Anterior cingulate cortex (tissue), 58 donors: ENCODE measurements at places on chromosomes 3 and 15.
A peak's percentile ranks its signal among the peaks of the same experiment; 100 is the strongest.

GRCh38 chr3:152256851-152257562, 11.7 kb upstream of the MBNL1 start:
- no peak for DNase-seq

DNA sequence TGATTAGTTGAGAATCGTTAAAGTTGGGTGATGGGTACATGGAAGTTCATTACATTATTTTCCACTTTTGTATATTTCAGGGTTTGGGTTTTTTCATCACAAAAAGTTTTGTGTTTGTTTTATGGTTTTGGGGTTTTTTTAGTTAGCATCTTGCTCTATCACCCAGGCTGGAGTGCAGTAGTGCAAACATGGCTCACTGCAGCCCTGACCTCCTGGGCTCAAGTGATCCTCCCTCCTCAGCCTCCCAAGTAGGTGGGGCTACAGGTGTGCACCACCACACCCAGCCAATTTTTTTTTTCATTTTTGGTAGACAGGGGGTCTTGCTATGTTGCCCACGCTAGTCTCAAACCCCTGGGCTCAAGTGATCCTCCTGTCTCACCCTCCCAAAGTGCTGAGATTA, 100.1 kb upstream of the CHD2 start:
- no peak for DNase-seq

- DNase-seq: no peak
Measured at GRCh38 chr3:41477399-41478014, 278.2 kb downstream of the CTNNB1 start.

DNA sequence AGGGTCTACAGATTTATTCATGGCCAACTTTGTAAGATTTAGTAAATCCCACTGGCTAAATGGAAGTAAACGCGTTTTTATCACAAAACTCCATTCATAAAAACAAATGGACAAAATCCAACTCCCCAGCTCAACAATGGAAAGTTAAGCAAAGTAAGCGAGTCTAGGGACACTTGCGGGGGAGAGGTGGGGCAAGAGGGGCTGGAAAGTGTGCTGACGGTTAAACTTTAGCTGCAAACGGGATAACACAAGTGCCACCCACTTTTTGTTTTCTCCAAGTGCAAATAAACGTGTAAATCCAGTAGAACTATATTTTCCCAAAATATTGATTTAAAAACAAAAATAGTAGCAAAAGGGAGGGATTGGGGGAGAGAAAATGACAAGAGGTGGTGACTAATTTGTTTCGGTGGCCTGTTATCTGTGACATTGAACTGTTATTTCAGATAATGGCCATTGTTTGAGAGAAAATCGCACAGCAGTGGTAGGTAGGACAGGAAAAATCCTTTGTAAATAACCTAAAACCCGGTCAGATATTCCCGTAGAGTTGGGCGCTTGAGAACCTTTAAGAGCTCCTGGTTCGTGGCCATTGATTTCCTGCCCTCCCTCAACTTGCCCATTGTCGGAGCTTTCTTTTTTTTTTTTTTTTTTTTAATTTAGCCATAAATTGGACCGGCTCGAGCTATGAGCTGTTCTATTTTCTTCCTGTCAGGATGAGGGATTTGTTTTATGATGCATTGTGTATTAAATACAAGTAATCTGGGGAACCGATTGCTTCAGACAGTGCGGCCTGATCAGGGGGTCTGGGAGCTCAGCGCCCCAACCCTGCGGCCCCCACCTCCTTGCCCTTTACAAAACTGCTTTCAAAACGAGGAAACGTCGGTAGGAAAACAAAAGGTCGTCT, 514.8 kb downstream of the MECOM start:
- DNase-seq: no peak

- no peak for DNase-seq
Measured at GRCh38 chr3:150945226-150946032, 27.1 kb downstream of the CLRN1 start.

- DNase-seq: no peak
Measured at GRCh38 chr15:45347033-45347432, 31.3 kb downstream of the GATM start.

DNA sequence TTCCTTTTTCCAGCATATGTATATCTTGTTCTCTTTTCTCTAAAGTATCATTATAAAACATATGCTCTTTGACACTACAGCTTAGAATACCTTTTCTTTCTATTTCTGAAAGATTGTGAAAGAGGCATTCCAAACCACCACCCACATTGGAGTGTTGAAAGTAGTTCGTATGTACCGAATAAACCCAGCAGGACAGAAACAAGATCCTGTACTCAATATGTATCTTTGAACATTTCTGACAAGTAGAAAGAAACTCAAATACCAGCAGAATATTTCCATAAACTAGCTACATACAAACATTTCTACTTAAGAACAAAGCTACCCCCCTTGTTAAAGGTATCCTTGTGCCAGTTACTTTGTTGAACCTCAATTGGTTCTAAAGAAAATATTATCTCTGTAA, 415.3 kb upstream of the ALCAM start:
- no peak for DNase-seq

DNA sequence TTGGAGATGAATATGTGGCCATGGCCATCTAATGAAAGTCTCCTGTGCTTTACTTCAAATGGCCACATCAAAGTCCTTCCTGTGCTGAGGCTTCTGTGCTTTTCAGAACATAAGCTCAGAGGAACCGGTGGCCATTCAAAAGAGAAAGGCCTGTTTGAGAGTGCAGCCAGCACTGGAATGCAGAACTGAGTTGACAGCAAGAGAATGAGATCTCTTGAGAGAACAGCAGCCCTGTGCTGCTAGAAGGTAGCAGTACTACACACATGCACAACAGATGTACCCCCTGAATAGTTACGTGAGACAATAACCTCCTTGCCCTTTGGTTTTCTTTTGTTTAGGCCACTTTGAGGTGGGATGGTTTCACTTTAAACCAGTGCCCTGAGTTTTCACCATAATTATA, 292.5 kb downstream of the PTPRG start:
- DNase-seq: no peak

GRCh38 chr15:73794443-73795133, 41.4 kb upstream of the INSYN1 start:
- DNase-seq: no peak

- no peak for DNase-seq
Measured at GRCh38 chr3:77412021-77412438, 372.1 kb downstream of the ROBO2 start.

DNA sequence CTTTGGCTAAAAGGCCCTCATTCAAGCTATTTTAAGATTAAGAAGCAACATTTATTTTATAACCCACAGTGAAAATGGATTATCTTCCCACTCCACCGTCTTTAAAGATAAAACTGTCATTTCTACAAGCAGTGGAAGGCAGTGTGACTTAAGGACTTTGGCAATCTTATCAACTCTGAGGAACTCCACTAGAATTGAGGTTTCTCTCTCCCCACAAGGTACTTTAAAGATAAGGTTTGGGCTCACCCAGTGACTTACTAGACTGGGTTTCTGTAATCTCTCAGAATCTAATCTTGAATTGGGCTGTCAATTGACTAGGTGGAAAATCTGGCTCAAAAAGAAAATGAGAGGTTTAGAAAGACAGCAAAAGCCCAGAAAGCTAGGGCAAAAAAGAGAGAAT, 21.7 kb downstream of the ZNF385D start:
- DNase-seq: no peak

DNA sequence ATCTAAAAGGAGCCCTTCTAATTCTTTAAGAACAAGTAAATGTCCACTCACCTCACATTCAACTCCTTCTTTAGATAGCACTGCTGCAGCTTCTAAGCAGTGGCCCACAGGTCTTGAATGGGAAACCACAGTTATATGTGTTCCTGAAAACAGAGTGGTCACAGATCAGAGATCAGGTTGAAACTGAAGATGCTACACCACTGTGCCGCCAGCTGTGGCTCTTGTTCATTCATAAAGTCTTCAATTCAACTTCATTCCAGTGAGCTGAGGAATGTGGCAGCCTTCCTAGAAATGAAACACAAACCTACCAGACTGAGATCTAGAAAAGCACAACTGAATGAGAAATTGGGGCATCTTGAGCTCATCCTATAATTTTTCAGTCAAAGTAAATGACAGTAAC, 4.0 kb downstream of the PDHB start:
- DNase-seq: no peak

DNA sequence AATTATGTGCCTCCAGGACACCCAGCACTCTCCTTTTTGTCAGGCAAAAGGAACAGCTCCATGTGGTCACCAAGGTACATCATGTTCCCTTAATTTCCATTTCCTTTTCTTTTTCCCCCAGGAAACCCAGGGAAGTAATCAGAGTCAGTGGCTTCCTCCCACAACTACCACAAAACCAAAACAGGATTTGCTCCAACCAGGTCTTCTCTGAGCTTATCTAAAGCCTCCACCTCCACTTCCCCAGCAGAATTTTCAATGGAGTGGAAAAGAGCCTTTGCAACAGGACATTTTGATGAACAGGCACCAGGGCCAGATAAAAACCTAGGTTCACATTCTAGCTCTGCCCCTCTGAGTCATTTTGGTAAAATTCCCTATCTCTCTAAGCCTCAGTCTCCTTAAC, 154.3 kb downstream of the NR2F2 start:
- no peak for DNase-seq

GRCh38 chr3:9803494-9803893, 6.6 kb upstream of the TTLL3 start:
- DNase-seq: peak; percentile 47

DNA sequence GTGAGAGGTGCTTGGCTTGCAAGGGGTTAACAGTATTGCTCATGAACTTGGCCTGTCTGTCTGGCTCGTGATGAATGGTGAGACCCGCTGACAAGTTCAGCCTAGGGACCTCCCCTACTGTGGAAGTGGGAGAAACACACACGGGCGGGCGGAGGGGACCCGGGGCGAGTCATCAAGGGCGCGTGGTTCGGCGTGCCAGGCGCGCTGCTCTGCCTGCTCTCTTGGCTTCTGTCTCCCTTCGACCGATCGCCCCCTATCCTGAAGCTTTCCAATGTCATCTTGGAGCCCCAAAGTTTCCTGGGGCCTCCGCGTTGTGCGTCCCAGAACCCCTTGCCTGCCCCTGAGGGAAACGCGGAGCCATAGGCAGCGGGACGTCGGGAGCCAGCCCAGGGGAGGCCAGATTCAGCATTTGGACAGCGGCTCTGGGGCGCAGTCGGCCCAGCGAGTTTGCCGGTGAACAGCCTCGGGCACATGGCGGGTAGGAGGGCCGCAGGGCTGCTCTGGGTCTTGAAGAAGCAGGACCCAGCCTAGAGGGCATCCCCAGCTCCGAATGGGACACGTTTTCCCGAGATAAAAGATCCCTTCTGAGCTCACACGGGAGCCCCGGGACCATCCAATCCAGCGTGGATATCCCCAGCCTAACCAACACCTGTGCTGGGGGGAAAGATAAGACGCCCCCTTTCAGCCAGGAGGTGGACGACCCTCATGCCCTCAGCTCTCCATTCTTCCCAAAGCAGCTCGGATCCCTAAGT, 27.0 kb upstream of the POLG start:
- DNase-seq: peak; percentile 53

GRCh38 chr15:90309020-90309419, 43.1 kb upstream of the ZNF774 start:
- DNase-seq: no peak

DNA sequence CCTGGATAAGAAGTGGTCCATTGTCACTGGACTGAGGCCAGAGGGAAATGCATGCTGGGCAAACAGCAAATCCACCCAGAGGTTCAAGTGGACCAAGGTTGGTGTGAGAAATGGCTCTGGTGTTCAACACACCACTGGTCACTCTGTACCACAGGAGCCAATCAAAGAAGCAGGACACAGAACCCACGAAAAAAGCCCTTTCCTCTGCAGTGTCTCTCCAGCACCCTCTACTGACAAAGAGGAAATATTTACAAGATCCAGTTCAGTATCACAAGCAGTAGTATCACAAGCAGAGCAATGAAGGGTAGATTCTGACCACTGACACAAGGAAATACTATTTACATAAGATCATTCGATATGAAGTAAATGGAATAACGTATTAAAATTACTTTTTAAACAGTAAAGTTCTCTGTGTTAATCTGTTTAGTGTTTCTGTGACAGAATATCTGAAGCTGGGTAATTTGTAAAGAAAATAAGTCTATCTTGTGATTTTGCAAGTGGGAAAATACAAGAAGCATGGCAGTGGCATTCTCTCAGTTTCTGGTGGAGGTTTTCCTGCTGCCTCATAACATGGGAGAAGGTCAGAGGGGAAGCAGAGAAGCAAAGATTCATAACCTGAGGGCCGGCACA, 390.7 kb downstream of the EFHB start:
- DNase-seq: no peak

- DNase-seq: no peak
Measured at GRCh38 chr15:48631176-48631770, 14.2 kb downstream of the FBN1 start.

- no peak for DNase-seq
Measured at GRCh38 chr3:128973988-128974564, 19.8 kb downstream of the CFAP92 start.

- DNase-seq: no peak
Measured at GRCh38 chr3:78129707-78130106, 1089.8 kb downstream of the ROBO2 start.

GRCh38 chr15:63348392-63348791, 33.3 kb downstream of the CA12 start:
- peak; percentile 79 for DNase-seq

DNA sequence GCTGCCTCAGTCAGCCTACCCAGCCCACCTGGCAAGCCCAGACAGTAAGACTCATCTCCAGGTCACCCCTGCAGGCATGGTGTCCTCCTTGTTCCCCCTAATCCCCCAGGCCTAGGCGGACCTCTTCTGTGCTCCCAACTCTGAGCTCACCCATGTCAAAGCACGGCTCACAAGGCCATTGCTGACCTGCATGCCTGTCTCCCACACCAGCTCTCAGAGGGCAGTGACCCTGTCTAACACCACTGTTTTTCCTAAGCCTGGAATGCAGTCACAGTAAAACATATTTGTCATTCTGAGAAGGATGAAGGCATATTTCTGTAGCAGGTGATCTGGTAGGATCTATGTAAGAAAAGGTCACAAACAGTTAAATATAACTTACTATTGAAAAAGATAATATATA, 110.3 kb upstream of the HACD2 start:
- no peak for DNase-seq

- DNase-seq: no peak
Measured at GRCh38 chr3:177437513-177438337, 240.4 kb upstream of the TBL1XR1 start.

GRCh38 chr3:42023380-42023779, 61.5 kb upstream of the ULK4 start:
- no peak for DNase-seq

GRCh38 chr3:57163751-57164150, 1.4 kb downstream of the IL17RD start:
- no peak for DNase-seq

- no peak for DNase-seq
Measured at GRCh38 chr3:49470714-49471420, 800 bp downstream of the DAG1 start.

- DNase-seq: no peak
Measured at GRCh38 chr3:47315069-47315647, 32.4 kb downstream of the KLHL18 start.

GRCh38 chr15:25022233-25022632, 67.4 kb downstream of the SNRPN start:
- no peak for DNase-seq

GRCh38 chr3:168548719-168549118, 453.0 kb upstream of the GOLIM4 start:
- DNase-seq: no peak

- no peak for DNase-seq
Measured at GRCh38 chr3:37308247-37308646, 133.9 kb upstream of the LRRFIP2 start.

GRCh38 chr3:16147220-16147994, 27.1 kb upstream of the GALNT15 start:
- DNase-seq: no peak

GRCh38 chr3:189727898-189728297, 96.7 kb downstream of the TP63 start:
- no peak for DNase-seq
